ENCODE measurements at places on chromosomes 12 and 14. TPM values are rescaled to one million over a fixed set of nuclear protein-coding genes. Genes with fewer than 3 reads are reported as not detected.

GRCh38 chr12:66024949-66025348, 105.6 kb downstream of the LLPH start:
- DNase-seq, result no peak

DNA sequence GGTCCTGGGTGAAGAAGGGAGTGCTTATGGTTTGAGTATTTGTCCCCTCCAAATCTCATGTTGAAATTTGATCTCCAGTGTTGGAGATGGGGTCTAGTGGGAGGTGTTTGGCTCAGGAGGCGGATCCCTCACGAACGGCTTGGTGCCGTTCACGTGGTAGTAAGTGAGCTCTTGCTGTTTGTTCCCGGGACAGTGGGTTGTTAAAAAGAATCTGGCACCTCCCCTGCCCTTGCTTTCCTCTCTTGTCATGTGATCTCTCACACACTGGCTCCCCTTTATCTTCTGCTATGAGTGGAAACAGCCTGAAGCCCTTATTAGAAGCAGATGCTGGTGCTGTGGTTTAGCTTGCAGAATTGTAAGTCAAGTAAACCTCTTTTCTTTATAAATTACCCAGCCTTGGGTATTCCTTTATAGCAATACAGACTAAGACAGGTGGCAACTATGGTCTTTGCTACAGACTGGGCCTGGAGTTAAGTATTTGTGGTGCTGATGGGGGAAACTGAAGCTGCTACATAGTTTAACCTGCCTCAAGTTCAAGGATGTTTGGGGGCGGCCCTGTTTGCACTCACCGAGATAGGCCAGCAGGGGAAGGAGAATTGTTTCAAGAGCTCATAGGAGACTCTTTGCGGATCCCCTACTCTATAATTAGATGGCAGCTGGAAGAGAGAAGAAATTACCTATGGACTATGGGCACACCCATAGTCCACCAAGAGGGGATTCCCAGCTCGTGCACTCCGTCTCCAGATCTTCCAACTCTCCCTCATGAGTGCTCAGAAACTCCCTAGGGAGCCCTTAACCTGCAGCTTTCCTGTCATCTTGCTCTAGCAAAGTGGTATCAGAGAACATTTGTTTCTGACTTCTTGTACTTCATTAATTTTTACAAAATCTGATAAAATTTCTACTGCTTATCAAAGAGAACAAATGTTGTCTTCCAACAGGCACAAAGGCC, 164.6 kb downstream of the SLC15A5 start:
- no peak for DNase-seq

GRCh38 chr12:123227581-123228258, 5.2 kb downstream of the MPHOSPH9 start:
- DNase-seq, result no peak

DNA sequence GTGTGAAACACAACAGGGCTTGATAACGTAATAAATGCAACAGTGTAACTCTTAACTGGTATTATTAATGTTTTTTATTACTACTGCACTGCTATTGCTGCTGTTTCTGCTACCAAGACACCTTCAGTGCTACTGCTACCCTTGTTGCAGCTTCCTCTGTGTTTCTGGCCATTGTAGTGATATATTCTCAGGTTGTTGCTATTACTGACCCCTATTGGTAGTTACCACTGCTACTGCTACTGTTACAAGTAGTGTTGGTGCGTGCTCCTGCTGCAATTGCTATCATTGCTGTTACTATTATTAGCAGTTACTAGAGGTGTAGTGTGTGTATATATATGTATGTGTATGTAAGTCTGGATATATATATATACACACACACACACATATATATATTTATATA, 87.2 kb upstream of the PTPRB start:
- DNase-seq, result no peak

DNA sequence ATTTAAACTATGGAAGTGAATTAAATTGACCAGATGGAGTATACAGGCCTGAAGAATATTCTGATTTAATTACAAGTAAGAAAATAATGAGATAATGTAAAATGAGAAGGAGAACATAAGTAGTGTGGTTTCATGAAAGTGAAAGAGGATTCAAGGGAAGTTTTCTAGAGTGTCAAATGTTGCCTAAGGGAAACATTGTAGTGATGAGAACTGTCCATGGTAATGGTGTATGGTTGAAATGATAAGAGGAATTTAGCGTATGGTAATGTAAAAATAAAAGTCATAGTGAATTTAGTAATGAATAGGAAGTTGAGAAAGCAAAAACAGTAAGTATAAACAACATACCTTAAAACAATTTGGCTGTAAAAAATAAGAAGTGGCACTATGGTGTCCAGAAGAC, 1954.6 kb upstream of the FLRT2 start:
- no peak for DNase-seq

DNA sequence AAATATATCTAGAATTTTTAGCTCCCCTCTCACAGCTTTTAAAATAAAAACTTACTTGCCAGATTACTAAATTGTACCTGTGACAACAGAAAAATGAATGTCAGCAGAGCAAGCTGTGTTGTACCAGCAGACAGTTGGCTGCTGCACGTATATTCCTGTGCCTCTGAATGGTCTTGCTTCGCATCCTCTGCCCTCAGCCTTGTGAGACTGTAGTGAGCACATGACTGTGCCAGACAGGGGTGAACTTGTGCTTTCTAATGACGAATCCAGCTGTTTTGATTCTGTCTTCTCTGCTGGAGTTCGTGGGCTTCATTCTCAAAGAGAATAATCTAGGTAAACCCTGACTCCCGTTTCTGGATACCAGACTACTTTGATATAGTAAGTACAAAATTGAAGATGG, 58.3 kb upstream of the FRMD6 start:
- no peak for DNase-seq

GRCh38 chr14:105938055-105938863, 411.9 kb downstream of the TMEM121 start:
- no peak for DNase-seq

The PMCH gene
- not detected for total RNA-seq

The SIX6 gene
- total RNA-seq, result not detected

The PRIMA1 gene
- not detected for total RNA-seq

GRCh38 chr14:63678536-63678935, 36.9 kb upstream of the WDR89 start:
- no peak for DNase-seq

Measured in SJSA1 (cell line).